Airway epithelial cell (primary cell): ENCODE measurements at places on chromosomes 16 and 17. TPM values are rescaled to one million over a fixed set of nuclear protein-coding genes. Genes with fewer than 3 reads are reported as not detected.

Gene MTSS2
- 118 and 122 TPM in 2 replicates for total RNA-seq

Gene HNF1B
- total RNA-seq = 0.05 and 0.21 TPM in 2 replicates

Gene MT1M
- total RNA-seq = not detected in 2 replicates

Gene HBA2
- total RNA-seq = not detected in 2 replicates

Gene NECAB2
- total RNA-seq = 0.42 TPM in 1 of 2 replicates, not detected in the other

Gene HSF4
- total RNA-seq = 2.5 TPM in 1 of 2 replicates, not detected in the other

Gene VMP1
- 73.9 and 81.8 TPM in 2 replicates for total RNA-seq

Gene ZPBP2
- 0.05 TPM in 1 of 2 replicates, not detected in the other for total RNA-seq

Gene VASN
- total RNA-seq = 15.0 and 18.3 TPM in 2 replicates

Gene TSPOAP1
- 0.21 TPM in 1 of 2 replicates, not detected in the other for total RNA-seq

Gene ASIC2
- not detected in 2 replicates for total RNA-seq

Gene SLC16A13
- total RNA-seq = 2.2 and 5.3 TPM in 2 replicates

Gene ABCC11
- 0.19 and 0.21 TPM in 2 replicates for total RNA-seq

Gene UMOD
- not detected in 2 replicates for total RNA-seq

Gene ENO3
- 0.37 and 0.56 TPM in 2 replicates for total RNA-seq

Gene C16orf78
- not detected in 2 replicates for total RNA-seq

Gene NOS2
- not detected in 2 replicates for total RNA-seq

Gene CNGB1
- total RNA-seq = 0.65 and 1.2 TPM in 2 replicates

Gene FAM171A2
- 4.2 and 5.6 TPM in 2 replicates for total RNA-seq

Gene RND2
- total RNA-seq = under 0.01 and 0.21 TPM in 2 replicates

Gene TPSD1
- not detected in 2 replicates for total RNA-seq

Gene GRB7
- 16.4 and 26.3 TPM in 2 replicates for total RNA-seq

Gene SPNS3
- not detected in 2 replicates for total RNA-seq

Gene KRTAP4-3
- not detected in 2 replicates for total RNA-seq

Gene CDH11
- total RNA-seq = 10.5 and 39.6 TPM in 2 replicates

Gene CFAP119
- 1.7 and 3.0 TPM in 2 replicates for total RNA-seq

Gene MSLN
- 11.5 and 12.4 TPM in 2 replicates for total RNA-seq

Gene KRTAP2-2
- total RNA-seq = not detected in 2 replicates

Gene PABPN1L
- total RNA-seq = not detected in 2 replicates

Gene TAC4
- total RNA-seq = not detected in 2 replicates

Gene TMEM204
- total RNA-seq = 0.23 and 0.35 TPM in 2 replicates

Gene NACA2
- total RNA-seq = not detected in 2 replicates

Gene NCBP3
- 10.4 and 12.9 TPM in 2 replicates for total RNA-seq

Gene GPR142
- not detected in 2 replicates for total RNA-seq

Gene BAIAP3
- 0.21 TPM in 1 of 2 replicates, not detected in the other for total RNA-seq

Gene AURKB
- 58.2 and 59.1 TPM in 2 replicates for total RNA-seq

Gene RPH3AL
- total RNA-seq = 16.2 and 25.5 TPM in 2 replicates

Gene FOXO3B
- total RNA-seq = 2.8 and 5.9 TPM in 2 replicates

Gene CSH1
- not detected in 2 replicates for total RNA-seq

Gene GP1BA
- total RNA-seq = not detected in 2 replicates

Gene DNAI2
- total RNA-seq = not detected in 2 replicates

Gene RAC3
- total RNA-seq = 53.3 and 75.5 TPM in 2 replicates

Gene STH
- total RNA-seq = not detected in 2 replicates

Gene TBX6
- total RNA-seq = 1.2 and 3.3 TPM in 2 replicates

Gene ABAT
- 5.9 and 9.3 TPM in 2 replicates for total RNA-seq

Gene CCL11
- not detected in 2 replicates for total RNA-seq

Gene DPEP3
- not detected in 2 replicates for total RNA-seq

Gene KDM6B
- total RNA-seq = 7.7 and 8.0 TPM in 2 replicates

Gene CCL13
- total RNA-seq = not detected in 2 replicates

Gene PLCG2
- 1.3 and 2.5 TPM in 2 replicates for total RNA-seq

Gene MT1G
- 1.1 TPM in 1 of 2 replicates, not detected in the other for total RNA-seq

Gene AGRP
- not detected in 2 replicates for total RNA-seq

Gene GPR139
- total RNA-seq = not detected in 2 replicates

Gene DPEP2
- total RNA-seq = not detected in 2 replicates

Gene CIAO3
- 24.1 and 35.5 TPM in 2 replicates for total RNA-seq

Gene TRPV3
- total RNA-seq = 2.0 and 4.9 TPM in 2 replicates

Gene KRTAP9-6
- not detected in 2 replicates for total RNA-seq

Gene RARA
- 25.3 and 31.4 TPM in 2 replicates for total RNA-seq
